ENCODE measurements at places on chromosomes 4 and X.

DNA sequence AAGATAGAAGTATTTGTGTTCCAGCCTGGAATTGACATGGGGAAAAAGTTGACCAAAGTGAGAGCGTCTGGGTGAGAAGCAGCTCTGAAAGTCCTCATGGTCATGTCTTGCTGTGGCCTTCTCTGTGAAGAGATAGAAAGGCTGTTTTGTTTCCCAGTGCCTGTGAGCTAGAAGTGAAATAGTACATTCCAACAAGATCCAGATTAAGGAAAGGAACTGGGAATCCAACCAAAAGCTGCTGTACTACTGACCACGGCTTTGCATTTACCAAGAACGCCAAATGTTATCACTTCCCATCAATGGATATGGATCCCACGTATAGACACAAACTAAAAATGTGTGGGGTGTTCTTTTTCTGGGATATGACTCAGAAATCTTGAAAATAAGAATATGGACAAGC, 51.2 kb downstream of the TENM3 start:
- DNase-seq = no peak

DNA sequence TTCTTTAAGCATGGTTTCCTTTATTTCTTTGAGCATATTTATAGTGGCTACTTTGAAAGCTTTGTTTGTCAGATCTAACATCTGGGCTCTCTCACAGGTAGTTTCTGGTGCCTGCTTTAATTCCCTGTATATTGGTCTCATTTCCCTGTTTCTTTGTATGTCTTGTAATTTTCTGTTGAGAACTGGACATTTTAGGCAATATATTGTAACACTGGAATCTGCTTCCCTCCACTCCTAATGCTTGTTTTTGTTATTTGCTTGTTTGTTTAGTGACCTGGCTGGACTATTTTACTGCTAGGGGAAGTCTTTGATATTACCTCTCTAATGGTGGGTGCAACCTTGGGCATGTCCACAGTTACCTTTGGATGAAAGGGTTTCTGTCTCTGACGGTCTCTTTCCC, 25.0 kb downstream of the BMPR1B start:
- no peak for DNase-seq

DNA sequence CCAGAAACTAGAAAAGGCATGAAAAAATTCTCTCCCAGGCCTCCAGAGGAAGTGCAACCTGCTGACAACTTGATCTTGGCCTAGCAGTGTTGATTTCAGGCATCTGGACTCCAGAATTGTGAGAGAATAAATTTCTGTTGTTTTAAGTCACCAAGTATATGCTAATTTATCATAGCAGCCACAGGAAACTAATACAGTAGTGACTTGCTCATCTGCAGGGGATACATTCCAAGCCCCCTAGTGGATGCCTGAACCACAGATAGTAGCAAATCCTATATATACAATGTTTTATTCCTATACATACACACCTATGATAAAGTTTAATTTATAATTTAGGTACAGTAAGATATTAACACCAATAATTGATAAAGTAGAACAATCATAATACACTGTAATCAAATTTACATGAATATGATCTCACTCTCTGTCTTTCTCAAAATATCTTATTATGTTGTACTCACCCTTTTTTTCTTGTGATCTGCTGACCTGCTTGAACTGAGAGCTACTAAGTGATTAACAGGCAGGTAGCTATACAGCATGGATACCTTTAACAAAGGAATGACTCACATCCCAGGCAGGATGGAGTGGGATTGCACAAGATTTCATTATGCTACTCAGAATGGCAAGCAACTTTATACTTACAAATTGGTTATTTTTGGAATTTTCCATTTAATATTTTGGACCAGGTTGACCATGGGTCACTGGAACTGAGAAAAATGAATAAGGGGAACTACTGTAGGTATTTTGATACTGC, 501.1 kb downstream of the KCNIP4 start:
- DNase-seq = no peak

DNA sequence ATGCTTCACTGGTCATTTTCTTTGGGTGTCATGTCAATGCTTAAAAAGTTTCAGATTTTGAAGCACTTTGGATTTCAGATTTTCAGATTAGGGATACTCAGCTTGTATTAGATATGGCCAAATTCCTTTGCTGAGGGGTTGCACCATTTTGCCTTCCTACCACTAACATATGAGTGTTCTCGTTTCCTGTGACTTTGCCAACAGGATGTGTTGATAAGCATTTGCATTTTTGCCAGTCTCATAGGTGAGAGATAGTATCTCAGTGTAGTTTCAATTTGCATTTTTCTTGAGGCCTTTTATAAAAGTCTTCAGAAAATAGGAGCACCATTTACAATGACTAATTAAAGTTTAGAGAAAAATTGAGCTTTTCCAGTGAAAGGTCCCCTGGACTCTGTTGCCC, 71.6 kb upstream of the CLCN4 start:
- no peak for DNase-seq

DNA sequence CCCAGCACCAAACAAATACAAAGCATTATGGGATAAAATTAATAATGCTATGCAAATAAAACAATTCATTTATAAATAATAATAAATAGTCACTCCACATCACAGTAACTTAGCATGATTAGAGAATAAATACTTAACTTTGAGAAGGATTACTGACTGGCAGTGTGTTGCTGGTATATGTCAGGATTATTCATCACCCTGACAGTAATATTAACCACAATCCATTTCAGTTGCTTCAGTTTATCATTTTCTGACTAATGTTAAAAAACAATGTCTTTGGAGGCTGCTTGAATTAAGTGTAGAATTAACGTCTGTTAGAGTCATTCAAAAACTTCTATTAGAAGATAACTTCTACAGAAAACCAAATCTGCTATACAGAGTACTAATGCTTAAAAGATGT, 124.1 kb upstream of the MAB21L2 start:
- DNase-seq = no peak

- DNase-seq = no peak
Measured at GRCh38 chr4:176193126-176193525, 2.3 kb downstream of the SPATA4 start.

DNA sequence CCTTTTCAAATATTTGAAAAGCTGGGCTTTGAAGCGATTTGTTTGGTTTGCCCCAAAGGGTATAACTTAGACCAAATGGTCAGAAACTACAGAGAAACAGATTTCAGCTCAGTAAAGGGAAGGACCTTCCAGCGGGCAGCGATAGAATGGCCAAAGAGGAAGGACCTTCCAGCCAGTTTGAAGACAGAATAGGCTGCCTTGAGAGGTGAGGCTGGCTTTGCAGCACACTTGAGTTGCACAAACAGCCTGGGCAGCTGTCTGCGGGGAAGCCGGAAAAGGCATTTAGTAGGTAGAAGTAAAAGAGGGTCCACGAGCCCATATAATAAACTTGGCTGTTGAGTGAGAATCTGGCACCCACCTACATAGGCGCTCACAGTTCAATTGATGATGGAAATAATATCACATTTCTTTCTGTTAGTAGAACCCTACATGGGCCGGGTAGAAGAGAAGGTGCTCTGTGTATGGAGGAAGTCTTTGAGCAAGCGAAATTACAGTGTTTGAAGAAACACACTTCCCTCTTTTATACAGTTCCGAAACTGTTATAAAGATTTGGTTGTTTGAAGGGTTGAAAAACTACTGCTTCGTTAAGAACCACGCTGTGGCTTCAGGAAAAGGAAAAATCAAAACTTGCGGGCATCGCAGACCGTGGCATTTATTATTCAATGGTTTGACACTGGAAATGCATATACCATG, 75.0 kb upstream of the SORBS2 start:
- no peak for DNase-seq

- no peak for DNase-seq
Measured at GRCh38 chrX:91039777-91040176, 394.9 kb upstream of the PABPC5 start.

DNA sequence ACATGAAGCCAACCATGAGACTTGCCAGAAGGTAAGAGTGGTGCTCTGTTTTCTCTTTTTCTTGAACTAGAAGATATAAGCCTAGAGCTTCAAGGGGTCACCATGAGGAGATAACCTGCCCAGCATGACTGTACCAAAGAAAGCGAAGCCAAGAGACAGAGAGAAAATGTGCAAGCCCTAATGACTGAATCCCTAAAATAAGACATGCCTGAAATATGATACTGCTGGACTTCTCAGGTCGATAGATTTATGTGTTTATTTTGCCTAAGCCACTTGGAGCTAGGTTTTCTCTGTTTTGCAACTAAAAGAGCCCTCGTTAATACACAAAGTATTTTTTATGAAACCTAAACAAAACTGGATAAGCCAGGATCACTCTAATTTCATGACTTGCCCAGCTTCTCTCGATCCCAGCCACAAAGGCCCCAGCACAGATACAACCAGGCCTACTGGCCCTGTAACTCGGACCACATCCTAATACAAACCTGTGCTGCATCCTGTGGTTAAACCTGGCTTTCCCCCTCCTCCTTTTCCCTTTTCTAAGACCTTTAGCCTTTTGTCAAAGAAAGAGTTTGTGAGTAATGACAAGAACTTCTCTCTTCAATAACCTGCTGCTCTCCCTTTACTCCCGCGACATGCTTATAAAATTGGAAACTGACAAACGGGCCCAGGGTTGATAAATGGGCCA, 185.8 kb downstream of the APBB2 start:
- no peak for DNase-seq

- no peak for DNase-seq
Measured at GRCh38 chrX:102604327-102604726, 5.0 kb downstream of the ARMCX5 start.

DNA sequence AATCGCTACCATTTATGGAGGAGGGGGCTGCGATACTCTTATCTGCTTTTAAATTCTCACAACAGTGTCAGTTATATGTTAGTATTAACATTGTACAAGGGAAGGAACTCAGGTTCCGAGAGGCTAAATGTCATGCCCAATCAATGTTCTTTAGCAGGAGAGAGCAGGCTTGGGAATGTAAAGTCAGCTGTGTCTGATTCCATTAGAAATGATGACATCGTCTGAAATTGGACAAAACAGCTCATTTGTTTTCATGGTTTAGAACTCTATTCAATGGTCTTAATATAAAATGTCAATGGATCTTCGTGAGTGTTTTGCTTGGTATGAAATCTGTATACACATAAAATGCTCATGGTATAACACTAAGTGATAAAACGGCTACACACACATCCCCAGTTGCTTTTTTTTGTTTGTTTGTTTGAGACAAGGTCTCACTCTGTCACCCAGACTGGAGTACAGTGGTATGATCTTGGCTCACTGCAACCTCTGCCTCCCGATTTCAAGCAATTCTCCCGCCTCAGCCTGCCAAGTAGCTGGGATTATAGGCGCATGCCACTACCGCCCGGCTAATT, 11.9 kb upstream of the SH3KBP1 start:
- no peak for DNase-seq

GRCh38 chr4:86688026-86688425, 93.9 kb downstream of the PTPN13 start:
- DNase-seq = no peak

All from left forelimb (tissue), 1 donor.